ENCODE measurements at places on chromosomes 1 and 21. TPM values are rescaled to one million over a fixed set of nuclear protein-coding genes. Genes with fewer than 3 reads are reported as not detected.

The IFNLR1 gene
- total RNA-seq, result 0.62 TPM

The SLC25A34 gene
- total RNA-seq, result 2.9 TPM

The SPOCD1 gene
- total RNA-seq, result 0.21 TPM

The GUCA2A gene
- not detected for total RNA-seq

The RNU5D-1 gene
- not detected for total RNA-seq

The BGLAP gene
- total RNA-seq, result 1.0 TPM

The HSD3B1 gene
- total RNA-seq, result not detected

The AGBL4 gene
- total RNA-seq, result not detected

Measured in tongue (tissue), 3 donors.